K562 (cell line): ENCODE measurements at places on chromosomes 7 and 10. TPM values are rescaled to one million over a fixed set of nuclear protein-coding genes. Genes with fewer than 3 reads are reported as not detected.

Gene GRM8
- not detected in 2 replicates for polyA plus RNA-seq

Gene ACTL6B
- polyA plus RNA-seq, result not detected in 2 replicates

Gene SYCE1
- not detected in 2 replicates for polyA plus RNA-seq

Gene PAX4
- not detected in 2 replicates for polyA plus RNA-seq

Gene LGI1
- polyA plus RNA-seq, result not detected in 2 replicates

Gene HOXA4
- polyA plus RNA-seq, result not detected in 2 replicates

Gene FZD8
- 0.13 and 0.43 TPM in 2 replicates for polyA plus RNA-seq
